GM13977 (cell line): ENCODE measurements at places on chromosomes 6 and 20.

DNA sequence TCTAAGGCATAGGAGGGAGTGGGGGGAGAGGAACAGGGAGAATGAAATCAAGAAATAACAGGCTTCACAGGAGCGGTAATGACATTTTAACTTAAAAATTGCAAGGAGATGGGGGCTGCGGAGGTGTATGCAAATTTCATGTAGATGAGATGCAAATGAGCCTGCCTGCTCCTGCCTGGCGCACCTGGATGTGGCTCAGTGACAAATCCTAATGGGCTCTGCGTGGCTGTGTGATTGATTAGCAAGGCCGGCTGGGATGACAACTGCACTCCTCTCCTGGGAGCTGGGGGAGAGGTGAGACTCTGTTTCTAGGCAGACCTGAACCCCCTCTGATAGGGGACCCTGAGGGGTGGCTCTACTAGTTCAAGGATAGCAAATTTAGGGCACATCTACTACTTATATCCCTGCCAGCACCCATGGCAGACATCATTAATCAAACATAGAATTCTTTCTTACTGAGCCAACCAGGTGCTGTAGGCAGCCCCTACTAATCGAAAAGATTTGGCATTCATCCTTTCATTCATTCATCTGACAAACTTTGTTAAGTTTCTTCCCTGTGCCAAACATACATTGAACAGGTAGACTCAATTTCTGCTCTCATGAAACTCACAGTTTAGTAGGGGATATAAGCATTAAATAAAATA is 38.4 kb upstream of the TGM2 start:
- no peak for DNase-seq

DNA sequence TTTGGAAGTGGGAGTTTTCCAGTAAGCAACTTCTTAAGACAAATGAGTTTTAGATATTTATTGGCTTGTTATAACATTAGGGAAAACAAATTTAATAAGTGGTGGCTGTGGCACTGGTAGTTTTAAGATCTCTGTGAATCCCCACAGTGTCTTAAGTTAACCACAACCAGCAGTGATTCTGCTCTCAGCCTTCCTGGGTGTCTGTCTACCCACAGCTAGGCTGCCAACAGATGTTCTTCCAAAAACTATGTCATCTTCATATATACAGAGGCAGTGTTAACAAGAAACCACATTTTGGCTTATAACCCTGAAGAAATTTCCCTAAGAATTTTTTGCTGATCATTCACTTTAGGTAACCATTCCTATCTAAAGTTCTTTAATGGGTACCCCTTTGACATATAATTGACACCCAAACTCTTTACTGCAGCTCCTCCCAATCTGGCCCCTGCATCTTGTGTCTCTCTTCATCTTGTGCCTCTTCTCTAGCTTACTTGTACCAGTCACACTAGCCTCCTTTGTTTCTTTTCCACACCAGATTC is 52.7 kb downstream of the TOP1 start:
- no peak for DNase-seq

GRCh38 chr6:138493413-138493812 is 5.9 kb downstream of the NHSL1 start:
- DNase-seq: no peak

GRCh38 chr6:11701573-11701972 is 77.0 kb downstream of the ADTRP start:
- no peak for DNase-seq

DNA sequence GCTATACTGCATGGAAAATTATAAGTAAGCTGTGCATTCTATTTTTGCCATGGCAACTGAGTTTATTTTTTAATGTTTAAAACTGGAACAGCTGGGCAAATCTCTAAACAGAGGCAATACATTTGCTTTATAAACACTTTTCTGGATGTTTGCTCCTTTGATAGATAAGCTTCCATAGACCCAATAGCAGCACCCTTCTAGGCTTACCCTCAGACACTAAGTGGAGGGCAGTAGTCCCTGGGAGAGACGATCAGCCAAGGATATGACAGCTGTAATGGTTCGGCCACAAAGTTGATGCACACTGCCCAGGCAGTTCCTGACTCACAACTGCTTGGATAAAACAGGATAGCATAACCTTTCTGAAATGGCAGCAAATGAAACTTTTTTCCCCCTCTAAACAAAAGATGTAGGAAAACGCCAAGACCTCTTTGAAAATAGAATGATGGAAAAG is 8.5 kb upstream of the MRPS10 start:
- DNase-seq: no peak
